ENCODE measurements at places on chromosomes 5 and 9. TPM values are rescaled to one million over a fixed set of nuclear protein-coding genes. Genes with fewer than 3 reads are reported as not detected.

Gene ROR2
- not detected for total RNA-seq

Gene ADAMTS6
- 21.6 TPM for total RNA-seq

Gene ZNF483
- not detected for total RNA-seq

Gene RAD1
- total RNA-seq, result 48.2 TPM

Gene TMEM174
- total RNA-seq, result not detected

Gene NUDCD2
- total RNA-seq, result 18.4 TPM

Gene RORB
- total RNA-seq, result not detected

Gene SYK
- total RNA-seq, result 24.2 TPM

Gene TPRN
- total RNA-seq, result 63.1 TPM

Gene FOXI1
- total RNA-seq, result not detected

Gene PCDHB5
- not detected for total RNA-seq

Gene SPAG8
- total RNA-seq, result 0.78 TPM

Gene FRRS1L
- total RNA-seq, result not detected

Gene SLC6A19
- total RNA-seq, result not detected
